ENCODE measurements at places on chromosomes 12 and 14.

- no peak for DNase-seq
Measured at GRCh38 chr12:26721800-26722199, 111.2 kb downstream of the ITPR2 start.

DNA sequence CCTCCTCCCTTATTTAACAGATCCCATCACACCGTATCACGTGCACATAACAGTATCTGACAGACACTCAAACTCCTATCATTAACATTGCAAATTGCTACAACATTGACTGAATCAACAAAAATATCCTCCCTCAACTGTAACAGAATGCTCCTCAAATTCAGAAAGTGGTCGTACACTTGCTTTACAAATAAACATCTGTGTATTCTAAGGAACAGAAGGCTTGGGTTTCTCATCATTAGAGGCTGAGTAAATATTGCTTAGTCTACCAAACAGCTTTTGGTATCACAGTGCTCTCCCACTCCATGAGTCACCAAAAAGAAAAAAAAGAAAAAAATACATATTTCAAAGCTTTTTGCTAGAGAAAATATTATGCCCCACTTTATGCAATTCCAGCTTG is 23.9 kb downstream of the FERMT2 start:
- no peak for DNase-seq

DNA sequence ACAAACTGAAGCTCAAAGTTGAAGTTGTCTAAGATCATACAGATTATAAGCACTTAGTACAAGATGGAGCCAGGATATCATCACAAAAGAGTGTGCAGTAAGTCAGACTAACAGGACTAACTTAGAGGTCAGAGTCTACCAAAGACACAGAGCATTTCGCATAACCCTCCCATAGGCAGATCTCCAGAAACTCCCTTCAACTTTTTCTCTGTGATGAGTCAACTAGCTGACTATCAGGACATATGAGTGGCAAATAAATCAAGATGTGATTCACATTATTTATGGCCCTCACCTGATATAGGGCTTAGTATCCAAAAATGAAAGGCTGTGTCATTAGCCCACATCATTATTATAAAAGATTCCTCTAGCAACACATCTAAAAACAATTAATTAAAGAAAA is 484.6 kb downstream of the GALC start:
- no peak for DNase-seq

DNA sequence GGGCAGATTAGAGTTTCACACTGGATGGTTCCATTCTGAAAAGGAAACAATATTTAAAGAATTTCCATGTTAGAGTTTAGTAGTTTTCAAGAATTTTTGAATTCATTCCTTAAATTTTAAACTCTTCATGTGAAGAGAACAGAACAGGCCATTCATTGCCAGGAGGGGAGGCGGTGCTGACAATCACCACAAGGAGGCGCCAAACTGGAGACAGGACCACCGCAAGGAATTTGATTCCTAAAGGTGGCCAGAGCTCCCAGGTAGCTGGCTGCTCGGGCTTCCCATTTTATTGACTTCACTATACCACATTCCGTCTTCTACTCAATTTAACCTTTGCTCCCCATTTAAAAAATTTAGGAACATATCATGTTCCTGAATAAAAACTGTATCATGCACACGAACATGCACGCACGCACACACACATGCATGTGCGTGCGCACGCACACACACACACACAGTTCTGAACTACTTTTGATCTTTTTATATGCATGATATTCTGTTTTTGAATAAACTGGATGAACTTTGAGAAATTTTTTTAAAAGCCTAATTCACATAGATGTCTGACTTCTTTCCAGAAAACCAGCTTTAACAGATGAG is 101.2 kb downstream of the NELL2 start:
- peak; percentile 31 for DNase-seq
